CD8-positive, alpha-beta memory T cell (primary cell): ENCODE measurements at places on chromosomes 11 and 22.

DNA sequence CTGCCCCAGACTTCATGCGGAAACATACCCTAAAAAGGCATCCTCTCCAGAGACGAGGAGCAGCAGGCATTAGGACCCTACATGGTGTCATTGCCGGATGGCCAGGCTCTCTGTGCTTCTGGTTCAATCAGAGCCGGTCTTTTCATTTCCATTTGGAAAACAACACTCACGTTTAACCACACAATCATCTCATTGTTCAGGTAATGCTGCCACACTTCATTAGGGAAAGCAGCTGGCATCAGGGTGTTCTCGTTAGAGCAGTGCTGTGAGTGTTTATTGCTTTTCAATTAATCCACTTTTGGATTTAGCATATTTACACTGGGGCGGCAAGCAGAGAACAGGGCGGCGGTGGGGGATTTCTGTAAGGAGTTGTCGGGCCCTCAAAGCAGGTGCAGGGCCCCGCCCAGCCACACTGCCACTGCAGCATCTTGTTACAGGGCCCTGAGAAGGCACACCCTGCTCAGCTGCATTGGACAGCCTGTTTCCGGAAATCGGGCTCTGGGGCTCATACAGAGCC lies 338.6 kb downstream of the SHANK2 start:
- no peak for DNase-seq

GRCh38 chr11:20089796-20090653 lies 70.2 kb downstream of the DBX1 start:
- no peak for DNase-seq

DNA sequence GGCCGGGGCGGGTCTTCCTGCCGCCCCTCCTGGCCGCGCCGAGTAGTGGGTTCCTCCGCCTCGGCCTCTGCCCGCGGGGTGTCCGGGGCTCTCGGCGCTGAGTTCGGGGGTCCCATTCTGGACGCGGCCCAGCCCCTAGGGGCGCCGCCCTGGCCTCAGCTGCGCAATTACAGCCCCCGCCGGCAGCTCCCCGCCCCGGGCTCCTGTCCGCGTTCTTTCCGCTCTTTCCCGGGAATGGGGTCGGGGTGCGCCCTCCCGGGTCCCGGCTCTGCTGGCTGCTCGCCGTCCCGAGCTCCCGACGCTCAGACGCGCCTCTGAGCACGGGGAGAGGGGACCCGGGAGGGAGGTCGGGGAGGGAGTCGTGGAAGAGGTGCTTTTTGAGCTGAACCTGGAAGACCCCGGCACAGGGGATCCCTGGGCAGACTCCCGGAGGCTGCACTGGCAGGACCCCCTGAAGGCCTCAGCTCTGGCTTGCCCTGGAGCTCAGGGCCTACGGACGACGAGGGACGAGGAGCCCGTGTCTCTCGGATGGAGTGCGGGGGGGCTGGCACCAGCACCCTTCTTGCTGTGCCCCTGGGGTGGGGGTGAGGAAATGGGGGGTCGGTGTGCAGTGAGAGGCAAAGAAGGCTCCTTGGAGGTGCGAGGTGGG lies 558 bp downstream of the TSPAN4 start:
- no peak for DNase-seq

- DNase-seq, result no peak
These were observed 34.1 kb downstream of the MRE11 start for GRCh38 chr11:94459576-94459975.

DNA sequence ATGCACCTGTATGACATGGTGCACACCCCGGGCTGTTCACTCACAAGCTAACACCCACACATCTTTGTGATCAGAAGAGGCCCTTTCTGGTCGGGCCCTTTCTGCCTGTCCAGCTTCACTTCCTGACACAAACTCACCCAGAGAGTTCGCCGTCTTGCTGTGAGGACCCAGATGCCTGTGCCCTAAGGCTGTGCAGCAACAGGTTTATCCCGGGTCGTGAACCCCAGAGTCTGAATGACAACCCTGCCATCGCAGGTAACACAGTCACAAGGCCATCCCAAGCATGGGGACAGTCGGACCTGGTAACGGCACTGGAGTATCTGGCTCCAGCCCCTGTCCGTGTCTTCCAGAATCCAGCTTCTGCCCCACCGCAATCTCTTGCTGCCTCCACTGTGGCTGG lies 235.1 kb downstream of the BUD13 start:
- DNase-seq, result no peak

DNA sequence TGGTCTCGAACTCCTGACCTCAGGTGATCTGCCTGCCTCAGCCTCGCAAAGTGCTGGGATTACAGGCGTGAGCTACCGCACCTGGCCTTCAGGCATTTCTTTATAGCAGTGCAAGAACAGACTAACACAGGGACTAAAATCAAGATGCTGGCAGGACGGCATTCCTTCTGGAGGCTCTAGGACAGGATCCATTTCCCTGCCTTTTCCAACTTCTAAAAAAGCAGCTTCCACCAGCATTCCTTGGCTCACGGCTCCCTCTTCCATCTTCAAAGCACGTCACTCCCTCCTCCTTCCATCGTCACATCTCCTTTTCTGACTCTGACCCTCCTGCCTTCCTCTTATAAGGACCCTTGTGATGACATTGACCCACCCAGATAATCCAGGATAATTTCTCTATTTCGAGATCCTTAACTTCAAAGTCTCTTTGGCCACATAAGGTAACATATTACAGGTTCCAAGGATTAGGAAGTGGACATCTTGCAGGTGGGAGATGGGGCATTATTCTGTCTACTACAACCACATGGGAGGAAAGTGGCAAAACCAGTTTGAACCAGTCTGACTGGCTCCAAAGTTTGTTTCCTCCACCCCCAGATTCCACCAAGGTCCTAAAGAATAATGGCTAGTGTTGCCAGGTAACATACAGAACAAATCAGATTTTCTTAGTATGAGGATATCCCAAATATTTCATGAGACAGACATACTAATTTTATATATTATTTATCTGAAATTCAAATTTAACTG lies 172.5 kb downstream of the MN1 start:
- no peak for DNase-seq

DNA sequence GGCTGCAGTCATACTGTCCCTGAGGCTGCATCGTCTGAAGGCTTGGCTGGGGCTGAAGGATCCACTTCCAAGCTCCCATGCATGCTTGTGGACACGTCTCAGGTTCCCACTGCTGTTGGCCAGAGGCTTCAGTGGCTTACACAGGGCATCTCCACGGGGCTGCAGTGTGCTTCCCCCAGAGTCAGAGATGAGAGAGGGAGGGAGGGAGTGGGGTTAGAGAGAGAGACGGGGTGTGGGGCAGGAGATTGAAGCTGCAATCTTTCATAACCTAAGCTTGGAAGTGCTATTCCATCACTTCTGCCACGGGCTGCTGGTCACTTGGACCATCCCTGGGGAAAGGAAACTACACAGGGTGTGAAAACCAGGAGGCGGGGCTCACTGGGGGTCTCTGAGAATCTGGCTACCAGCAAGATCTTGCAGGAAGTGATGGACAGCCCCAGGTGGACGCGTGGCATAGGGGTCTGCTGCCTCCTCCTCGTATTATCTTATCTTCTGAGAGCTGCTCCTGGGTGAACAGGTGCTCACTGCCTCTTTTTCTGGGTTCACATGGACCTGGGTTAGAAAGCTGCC lies 63.0 kb upstream of the MYEOV start:
- DNase-seq, result no peak

DNA sequence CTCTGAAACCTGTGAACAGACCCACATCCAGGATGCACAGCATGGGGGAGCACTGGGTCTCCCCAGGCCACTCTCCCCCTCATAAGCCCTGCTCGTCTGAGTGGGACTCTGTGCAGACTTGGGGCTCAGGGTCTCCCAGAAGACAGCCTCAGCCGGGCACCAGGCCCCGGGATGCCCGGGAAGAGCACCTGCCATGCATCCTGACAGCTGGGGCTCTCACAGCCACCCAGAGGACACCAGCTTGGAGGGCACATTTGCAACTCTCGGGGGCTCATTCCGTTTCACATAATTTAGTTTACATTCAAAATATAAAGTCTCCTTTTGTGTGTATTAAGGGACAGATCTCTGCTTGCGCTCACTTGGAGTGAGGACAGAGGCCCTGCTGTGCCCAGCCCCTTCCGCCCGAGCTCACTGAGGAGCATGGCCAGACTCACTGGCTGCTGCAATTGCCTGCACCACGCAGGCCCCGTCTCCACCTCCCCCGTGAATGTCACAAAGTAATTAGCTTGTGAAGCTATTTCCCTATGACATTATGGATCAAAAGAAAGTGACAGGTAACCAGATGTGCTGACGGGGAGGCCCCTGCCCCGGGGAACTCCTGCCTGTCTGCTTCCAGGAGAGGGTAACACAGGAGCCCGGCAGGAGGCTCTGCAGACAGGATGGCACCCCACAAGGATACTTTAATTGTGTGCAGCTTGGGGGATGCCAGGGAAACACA lies 275.6 kb downstream of the BRD1 start:
- no peak for DNase-seq

- no peak for DNase-seq
These were observed 63.9 kb downstream of the TP53I11 start for GRCh38 chr11:44886790-44887140.

GRCh38 chr11:85088286-85088685 lies 538.9 kb downstream of the DLG2 start:
- DNase-seq, result no peak

DNA sequence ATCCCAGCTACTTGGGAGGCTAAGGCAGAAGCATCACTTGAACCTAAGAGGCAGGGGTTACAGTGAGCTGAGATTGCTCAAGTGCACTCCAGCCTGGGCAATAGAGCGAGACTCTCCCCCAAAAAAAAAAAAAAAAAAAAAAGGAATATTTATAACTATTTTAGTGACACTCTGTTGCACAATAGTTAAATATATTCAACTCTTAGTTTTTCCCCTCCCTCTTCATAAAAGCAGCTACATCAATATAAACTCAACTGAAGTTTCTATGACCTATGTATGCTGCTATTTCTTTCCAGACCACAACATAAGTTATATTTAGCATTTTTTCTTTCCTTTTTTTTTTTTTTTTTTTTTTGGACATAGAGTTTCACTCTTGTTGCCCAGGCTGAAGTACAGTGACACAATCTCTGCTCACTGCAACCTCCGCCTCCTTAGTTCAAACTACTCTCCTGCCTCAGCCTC lies 19.2 kb downstream of the CELF1 start:
- DNase-seq, result no peak

- DNase-seq, result no peak
These were observed 422.3 kb downstream of the SOX6 start for GRCh38 chr11:15933886-15934625.

DNA sequence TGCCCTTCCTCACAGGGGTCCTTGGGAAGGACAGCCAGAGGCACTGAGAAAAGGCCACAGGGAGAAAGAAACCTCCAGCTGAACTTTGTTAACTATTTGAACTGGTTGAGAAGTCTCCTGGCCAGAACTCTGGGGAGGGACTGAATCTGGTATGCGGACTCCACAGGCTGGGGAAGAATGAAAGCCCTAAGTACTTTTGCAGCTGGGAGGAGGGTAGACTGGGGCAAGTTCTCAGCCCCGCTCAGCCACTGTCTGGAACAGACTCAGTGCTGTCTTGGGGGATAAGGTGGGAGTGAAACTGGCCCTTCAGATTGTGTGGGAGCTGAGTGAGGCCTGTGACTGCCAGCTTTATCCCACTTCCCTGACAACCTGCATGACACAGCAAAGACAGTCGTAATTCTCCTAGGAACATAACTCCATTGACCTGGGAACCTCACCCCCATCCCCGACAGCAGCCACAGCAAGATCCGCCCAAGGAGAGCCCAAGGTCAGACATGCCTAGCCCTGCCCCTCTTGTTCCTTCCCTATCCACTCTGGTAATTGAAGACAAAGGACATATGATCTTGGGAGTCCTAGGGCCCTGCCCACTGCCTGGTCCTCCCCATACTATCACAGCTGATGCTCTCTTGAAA lies 475.1 kb upstream of the CNTN5 start:
- no peak for DNase-seq

- DNase-seq, result no peak
These were observed 17.5 kb downstream of the BCR start for GRCh38 chr22:23197836-23198235.

DNA sequence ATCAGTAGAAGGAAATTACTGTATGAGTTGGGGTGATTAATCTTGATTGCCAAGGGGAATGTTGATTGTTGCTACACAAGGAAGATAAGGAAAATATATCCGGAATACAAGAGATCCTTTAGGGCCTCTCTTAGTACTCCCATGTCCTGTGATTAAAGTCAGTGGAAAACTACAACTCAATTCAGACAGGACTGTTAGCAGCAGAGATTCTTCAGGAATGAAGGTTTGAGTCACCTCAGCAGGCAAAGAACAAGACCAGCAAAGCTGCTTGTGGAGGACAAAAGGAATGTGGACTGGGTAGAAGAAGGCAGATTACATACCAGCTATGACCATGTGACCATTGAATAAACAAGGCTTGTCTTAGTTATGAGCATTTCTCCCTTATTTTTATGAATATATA lies 478.2 kb downstream of the BUD13 start:
- DNase-seq, result no peak

GRCh38 chr11:133825666-133826065 lies 19.6 kb downstream of the SPATA19 start:
- no peak for DNase-seq

- DNase-seq, result no peak
These were observed 203.7 kb upstream of the MTMR2 start for GRCh38 chr11:96127596-96127959.

DNA sequence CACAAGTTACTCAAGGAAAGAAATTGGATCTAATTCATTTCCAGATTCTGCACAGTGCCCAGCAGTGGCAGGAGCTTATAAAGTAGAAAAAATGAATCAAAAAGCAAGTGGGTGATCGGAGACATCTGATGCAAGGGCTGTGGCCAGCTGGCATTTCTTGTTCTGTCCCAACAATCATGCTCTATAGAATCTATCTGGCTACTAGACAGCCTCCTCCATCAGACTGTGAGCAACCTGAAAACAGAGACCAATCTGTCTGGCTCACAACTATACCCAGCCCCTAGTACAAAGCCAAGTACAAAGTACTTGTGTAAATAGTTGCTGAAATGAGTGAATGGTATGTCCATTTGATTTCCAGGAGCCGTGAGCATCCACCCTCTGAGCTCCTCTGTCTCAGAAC lies 11.4 kb downstream of the USH1C start:
- DNase-seq, result no peak

DNA sequence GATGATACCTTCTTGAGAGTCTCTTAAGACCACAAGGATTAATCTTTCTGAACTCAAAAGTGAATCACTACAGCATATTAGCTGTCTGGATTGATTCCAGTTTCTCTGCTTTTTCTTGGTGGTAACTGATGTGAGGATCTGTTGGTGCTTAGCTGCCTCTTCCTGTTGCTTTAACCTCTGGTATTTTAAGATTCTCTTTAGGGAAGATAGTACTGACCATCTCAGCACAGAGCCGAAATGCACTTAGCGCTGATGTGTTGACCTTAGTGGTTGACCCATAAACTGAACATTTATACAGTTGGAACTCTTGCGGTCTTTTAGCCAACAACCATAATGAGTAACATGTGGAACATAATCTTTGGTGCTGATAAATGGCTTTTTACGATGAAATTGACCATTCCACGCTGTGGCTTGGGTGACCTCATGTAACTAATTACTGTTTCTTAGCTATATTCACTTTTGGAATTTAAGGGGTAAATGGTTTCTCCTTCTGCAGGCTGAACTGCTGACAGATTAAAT lies 33.7 kb downstream of the APLP2 start:
- no peak for DNase-seq
